ENCODE measurements at places on chromosomes 2 and 18.

- no peaks in the 10 kb centered on the region for H3K4me1 ChIP-seq
- no peak overlapping the region for H3K27ac ChIP-seq
- DNase-seq = peak; percentile 36
- no peaks in the 10 kb centered on the region for H3K27me3 ChIP-seq
- H3K4me3 ChIP-seq = no peak overlapping the region
- no peaks in the 10 kb centered on the region for H3K36me3 ChIP-seq
Observed at GRCh38 chr18:40676668-40677067, 1278.4 kb upstream of the PIK3C3 start.

DNA sequence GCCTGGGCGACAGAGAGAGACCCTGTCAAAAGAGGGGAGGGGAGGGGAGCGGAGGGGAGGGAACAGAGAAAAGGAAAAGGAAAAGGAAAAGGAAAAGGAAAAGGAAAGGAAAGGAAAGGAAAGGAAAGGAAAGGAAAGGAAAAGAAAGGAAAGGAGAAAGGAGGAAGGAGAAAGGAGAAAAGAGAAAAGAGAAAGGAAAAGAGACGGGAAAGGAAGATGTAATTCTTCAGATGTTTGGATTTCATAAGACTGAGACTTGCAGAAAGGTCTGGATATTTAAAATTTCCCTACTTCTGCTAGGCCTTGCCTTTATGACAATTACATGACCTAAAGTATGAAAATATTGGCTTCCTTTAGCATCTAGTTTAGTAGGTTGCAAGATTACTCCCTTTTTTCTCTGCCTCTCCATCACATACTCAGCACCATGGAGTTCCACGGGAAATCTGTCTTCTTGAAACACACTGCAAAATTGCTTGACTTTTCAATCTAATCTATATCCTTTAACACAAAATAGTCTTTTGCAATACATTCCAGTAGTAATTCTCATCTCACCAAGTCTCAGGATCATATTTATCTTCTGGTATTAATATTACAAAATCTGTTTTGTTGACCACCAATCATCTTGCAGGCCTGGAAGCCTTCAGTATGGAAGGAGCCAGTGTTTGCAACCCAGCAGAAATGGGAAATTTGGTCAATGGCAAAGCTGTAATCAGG lies 383.5 kb downstream of the ZEB2 start:
- DNase-seq = no peak
- H3K27ac ChIP-seq = no peak overlapping the region
- H3K27me3 ChIP-seq = no peaks in the 10 kb centered on the region
- H3K36me3 ChIP-seq = no peaks in the 10 kb centered on the region
- H3K4me3 ChIP-seq = no peak overlapping the region
- H3K4me1 ChIP-seq = peaks cover 3% of the 10 kb centered on the region

DNA sequence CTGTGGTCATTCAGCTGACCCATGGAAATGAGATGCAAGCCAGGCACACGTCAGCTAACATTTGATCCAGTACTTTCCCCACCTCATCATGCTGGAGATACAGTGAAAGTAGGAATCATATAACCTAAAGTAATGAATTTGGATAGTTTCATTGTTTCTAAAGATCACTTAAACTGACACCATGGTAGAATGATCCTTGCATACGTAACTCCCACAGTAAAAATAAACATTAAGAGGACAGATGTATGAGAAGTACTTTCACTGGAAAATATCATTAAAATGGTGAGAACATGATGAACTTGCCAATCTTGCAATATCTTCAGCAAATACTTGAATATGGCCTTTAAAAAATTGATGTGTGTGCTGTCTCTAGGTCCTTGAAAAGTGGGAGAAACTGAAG lies 85.4 kb downstream of the MAIP1 start:
- no peaks in the 10 kb centered on the region for H3K36me3 ChIP-seq
- H3K27me3 ChIP-seq = no peaks in the 10 kb centered on the region
- no peaks in the 10 kb centered on the region for H3K4me1 ChIP-seq
- no peak for DNase-seq

DNA sequence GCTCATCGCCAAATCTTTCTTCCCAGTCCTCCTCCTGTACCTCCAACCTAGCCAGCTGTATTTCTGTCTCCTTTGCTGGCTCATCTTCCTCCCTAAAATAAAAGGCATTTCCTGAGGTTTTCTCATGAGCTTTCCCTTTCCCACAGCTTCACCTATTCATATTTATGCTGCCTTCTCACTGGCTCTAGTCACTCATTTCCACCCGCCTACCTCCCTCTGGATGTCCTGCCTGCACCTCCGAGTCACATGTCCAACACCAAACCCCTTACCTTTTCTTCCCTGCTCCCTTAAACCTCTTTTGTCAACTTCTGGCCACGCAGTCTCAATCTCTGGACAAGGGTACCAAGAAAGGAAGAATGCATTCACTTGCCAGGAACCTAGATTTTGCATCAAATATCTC lies 2.8 kb downstream of the EIF2AK3 start:
- H3K4me1 ChIP-seq = peaks cover 7% of the 10 kb centered on the region
- H3K36me3 ChIP-seq = no peaks in the 10 kb centered on the region
- DNase-seq = no peak
- no peaks in the 10 kb centered on the region for H3K27me3 ChIP-seq
- H3K27ac ChIP-seq = no peak overlapping the region
- H3K4me3 ChIP-seq = no peak overlapping the region

DNA sequence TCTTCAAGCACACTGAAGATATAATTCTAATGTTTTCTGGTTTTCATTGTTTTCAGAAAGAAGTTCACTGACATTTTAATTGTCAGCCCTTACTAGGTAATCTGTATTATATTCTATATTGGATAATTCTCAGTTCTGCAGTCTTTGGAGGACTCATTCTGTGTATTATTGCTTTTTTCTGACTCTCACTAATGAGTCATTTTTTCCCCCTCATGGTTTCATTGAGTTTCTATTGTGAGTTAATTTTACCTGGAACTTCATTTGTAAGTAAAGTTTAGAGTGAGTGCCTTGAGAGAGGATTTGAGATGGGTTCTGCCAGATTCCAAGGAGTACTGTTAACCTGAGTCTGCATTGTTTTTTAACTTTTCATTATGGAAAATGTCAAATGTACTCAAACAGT lies 90.4 kb upstream of the LYPD1 start:
- H3K27ac ChIP-seq = no peak overlapping the region
- no peaks in the 10 kb centered on the region for H3K27me3 ChIP-seq
- no peak for DNase-seq
- no peaks in the 10 kb centered on the region for H3K36me3 ChIP-seq
- no peaks in the 10 kb centered on the region for H3K4me1 ChIP-seq

GRCh38 chr2:189144700-189145211 lies 34.8 kb downstream of the COL5A2 start:
- H3K4me1 ChIP-seq = peaks cover 18% of the 10 kb centered on the region
- no peaks in the 10 kb centered on the region for H3K36me3 ChIP-seq
- DNase-seq = no peak
- peak overlapping the region; percentile 97 for H3K27ac ChIP-seq
- no peaks in the 10 kb centered on the region for H3K27me3 ChIP-seq

DNA sequence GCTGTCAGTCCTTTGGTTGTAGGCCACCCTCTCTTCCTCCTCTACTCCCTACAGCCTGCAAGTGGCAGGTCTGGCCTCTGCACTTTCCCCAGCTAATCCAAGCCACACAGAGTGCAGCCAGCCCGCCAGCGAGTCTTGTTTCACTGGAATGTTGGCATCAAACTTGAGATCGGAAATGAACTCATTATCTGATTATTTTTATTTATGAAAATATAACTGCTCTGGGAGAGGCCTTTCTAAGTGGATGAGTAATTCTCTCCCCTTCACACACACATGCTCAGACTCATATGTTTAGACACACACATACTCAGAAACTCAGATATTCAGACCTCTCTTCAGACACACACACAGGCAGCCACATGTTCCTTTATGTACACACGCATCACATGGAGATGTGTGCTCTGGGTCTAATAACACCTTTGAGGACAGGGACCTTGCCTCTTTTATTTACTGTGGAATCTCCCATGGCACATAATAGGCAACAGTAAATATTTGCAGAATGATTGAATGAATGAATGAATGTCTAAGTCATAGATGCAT lies 151.3 kb downstream of the ZFP36L2 start:
- peak; percentile 96 for DNase-seq
- no peaks in the 10 kb centered on the region for H3K27me3 ChIP-seq
- peak overlapping the region; percentile 89 for H3K27ac ChIP-seq
- H3K36me3 ChIP-seq = peaks cover 12% of the 10 kb centered on the region
- H3K4me3 ChIP-seq = peak overlapping the region; percentile 76

GRCh38 chr18:21486905-21487437 lies 113.5 kb downstream of the ESCO1 start:
- peaks cover 8% of the 10 kb centered on the region for H3K4me1 ChIP-seq
- H3K4me3 ChIP-seq = no peak overlapping the region
- H3K36me3 ChIP-seq = no peaks in the 10 kb centered on the region

GRCh38 chr2:86518481-86518880 lies 44.8 kb downstream of the CHMP3 start:
- no peak overlapping the region for H3K27ac ChIP-seq
- H3K4me1 ChIP-seq = no peaks in the 10 kb centered on the region
- no peak overlapping the region for H3K4me3 ChIP-seq
- no peaks in the 10 kb centered on the region for H3K36me3 ChIP-seq
- DNase-seq = no peak

- no peak overlapping the region for H3K27ac ChIP-seq
- peak; percentile 81 for DNase-seq
- H3K4me3 ChIP-seq = no peak overlapping the region
- peaks cover 25% of the 10 kb centered on the region for H3K4me1 ChIP-seq
- no peaks in the 10 kb centered on the region for H3K27me3 ChIP-seq
- peaks cover 7% of the 10 kb centered on the region for H3K36me3 ChIP-seq
Observed at GRCh38 chr2:144456680-144457079, 63.2 kb downstream of the ZEB2 start.

DNA sequence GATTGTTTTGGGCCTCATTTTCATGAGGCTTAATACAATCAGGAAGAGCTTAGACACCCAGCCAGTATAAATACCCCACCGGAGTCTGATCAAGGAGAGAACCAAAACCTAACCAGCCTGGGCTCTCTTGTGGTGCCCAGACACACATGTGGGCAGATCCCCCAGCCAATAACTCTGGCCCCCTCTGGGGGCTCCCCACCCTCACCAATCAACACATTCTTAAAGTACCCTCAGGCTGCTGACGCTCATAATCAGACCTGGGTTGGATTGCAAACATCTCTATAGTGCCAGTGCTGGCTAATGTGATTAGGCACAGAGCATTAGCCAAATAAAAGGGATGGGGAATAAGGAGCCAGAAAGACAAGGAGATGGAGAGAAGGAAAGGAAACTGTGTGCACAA lies 329.6 kb downstream of the BCL11A start:
- no peaks in the 10 kb centered on the region for H3K27me3 ChIP-seq
- H3K4me3 ChIP-seq = no peak overlapping the region
- H3K27ac ChIP-seq = no peak overlapping the region
- no peak for DNase-seq
- no peaks in the 10 kb centered on the region for H3K4me1 ChIP-seq
- H3K36me3 ChIP-seq = no peaks in the 10 kb centered on the region

DNA sequence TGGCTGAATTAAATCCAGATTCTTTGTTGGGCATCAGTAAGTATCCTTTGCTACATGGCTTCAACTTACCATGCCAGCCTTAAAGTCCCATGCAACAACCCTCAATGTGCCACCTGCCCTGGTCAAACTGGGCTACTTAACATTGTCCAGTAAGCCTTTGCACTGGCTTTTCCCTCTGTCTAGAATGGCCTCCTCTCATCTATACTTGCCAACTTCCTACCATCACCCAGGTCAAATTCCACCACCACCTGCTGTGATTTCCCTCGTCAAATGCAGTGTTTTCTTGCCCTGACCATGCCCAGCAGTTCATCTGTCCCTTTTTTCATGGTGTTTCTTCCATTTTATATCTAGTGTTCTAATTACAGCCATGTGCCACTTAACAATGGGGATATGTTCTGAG lies 5.7 kb downstream of the KLHL23 start:
- DNase-seq = no peak
- H3K27ac ChIP-seq = no peak overlapping the region
- H3K36me3 ChIP-seq = peaks cover 11% of the 10 kb centered on the region
- no peaks in the 10 kb centered on the region for H3K27me3 ChIP-seq
- no peaks in the 10 kb centered on the region for H3K4me1 ChIP-seq
- H3K4me3 ChIP-seq = no peak overlapping the region

- H3K4me1 ChIP-seq = no peaks in the 10 kb centered on the region
- H3K36me3 ChIP-seq = no peaks in the 10 kb centered on the region
- no peak overlapping the region for H3K4me3 ChIP-seq
Observed at GRCh38 chr18:41593171-41593675, 361.8 kb upstream of the PIK3C3 start.

DNA sequence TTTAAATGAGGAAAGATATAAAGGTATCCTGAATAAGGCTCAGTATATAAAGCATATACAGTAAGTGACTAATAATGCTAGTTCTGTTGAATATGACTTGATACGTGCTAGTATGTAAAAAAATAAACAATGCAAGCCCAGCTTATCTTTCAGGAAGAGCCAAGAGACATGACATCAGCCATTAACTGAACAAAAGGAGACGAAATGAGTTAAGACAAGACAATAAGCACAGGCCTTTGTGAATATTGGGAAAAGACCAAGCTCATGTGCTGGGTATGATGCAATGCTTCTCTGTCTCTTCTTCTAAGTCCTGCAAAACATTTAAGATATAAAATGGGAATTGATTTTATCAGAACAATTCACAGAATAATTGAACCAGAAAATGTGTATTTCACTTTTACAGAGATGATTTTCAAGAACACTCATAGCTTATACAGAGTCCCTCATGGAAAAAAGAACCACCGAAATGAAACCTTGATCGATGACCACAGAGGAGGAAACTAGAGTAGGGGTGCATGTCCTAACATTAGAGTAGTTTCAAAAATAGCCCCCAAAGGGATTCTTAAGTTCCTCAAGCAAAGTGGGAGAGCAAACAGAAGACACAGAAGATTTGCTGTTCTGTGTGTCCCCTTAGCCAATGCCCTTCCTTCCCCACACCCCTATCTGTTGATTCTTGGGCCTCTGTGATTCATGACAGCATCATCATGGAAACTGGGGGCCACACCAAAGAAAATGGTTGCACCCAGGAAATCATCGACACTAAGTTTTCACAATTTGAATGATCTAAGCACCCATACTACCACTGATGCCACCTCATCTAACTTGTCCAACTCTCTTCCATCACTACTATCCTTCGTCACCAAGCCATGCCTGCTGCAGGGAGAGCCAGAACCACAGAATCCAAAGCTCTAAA lies 68.0 kb upstream of the CRIM1 start:
- DNase-seq = no peak
- no peaks in the 10 kb centered on the region for H3K4me1 ChIP-seq
- H3K36me3 ChIP-seq = no peaks in the 10 kb centered on the region
- H3K4me3 ChIP-seq = no peak overlapping the region
- H3K27me3 ChIP-seq = peaks cover 18% of the 10 kb centered on the region
